ENCODE measurements at places on chromosomes 6 and 20.

- DNase-seq, result no peak
These were observed 190.9 kb downstream of the LAMA2 start for GRCh38 chr6:129073691-129074395.

DNA sequence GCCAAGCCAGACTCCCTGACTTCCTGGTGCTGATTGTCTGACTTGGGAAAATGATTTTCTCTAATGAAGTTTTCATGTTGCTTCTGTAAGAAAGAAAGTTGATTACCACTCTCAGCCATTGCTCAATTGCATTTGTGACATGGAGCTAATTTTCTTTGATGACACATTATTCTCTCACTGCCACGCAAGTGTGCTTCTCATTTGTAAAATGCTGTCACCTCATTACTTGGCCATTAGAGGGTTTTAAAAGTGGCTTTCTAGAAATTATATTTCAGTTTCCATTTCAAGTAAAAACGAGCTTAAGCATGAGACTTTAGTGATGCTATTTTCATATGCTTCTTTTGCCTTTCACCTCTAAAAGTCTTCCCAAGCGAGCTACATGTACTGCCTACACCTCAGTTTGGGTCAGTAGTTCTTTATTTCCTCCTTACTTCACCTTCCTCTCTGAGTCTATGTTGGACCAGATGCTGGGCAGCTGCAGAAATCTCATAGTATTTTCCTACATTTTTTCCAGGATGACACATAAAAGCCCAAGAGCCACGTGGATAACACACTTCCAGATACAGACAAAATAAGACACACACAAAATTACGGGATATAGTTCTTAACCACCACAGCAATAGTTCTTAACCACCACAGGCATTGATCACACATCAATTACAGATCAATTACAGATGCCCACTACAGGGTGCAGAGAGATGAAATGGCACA, 6.3 kb upstream of the FAM210B start:
- DNase-seq, result no peak

- DNase-seq, result no peak
These were observed 428.6 kb downstream of the HACE1 start for GRCh38 chr6:104431096-104431495.

DNA sequence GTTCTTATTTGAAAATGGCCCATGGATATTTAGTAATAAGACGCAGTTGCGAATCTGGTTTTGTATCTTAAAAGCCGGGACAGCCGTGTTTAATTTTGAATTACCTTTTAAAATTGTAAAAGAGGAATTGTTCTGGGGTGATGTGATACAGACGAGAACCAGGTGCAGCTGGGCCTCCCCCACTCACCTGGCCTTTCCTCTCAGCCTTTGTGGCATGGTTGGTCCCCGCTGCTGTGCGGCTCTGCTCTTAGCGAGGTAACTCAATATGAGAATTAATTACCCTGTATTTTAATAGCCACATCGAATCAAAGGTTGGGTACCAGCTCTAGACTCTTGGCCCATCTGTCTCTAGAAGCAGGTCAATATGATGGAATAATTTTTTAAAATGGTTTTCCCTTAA, 56.5 kb upstream of the DACT2 start:
- DNase-seq, result no peak

GRCh38 chr6:170106906-170107525, 183.9 kb downstream of the DLL1 start:
- no peak for DNase-seq

DNA sequence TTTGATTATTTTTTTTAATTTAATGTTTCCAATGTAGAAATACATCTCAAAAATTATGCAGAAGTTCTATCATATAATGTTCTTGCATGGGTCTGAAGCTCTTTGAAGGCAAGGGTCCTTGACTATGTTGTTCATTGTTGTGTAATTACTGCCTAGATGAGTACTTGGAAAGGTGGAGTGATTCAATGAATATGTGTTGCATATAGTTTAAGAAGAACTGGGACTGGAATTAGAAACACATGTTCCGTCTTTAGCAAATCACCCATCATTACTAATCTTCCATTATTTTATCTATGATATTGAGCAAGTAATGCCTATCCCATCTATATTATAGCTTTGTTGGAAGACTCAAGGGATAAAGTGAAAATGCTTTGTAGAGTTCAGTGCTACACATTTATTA, 147.3 kb downstream of the LAMA2 start:
- no peak for DNase-seq

GRCh38 chr6:158860279-158860865, 41.2 kb upstream of the EZR start:
- no peak for DNase-seq

- peak; percentile 92 for DNase-seq
These were observed 52.1 kb downstream of the PTPN1 start for GRCh38 chr20:50562262-50562701.

DNA sequence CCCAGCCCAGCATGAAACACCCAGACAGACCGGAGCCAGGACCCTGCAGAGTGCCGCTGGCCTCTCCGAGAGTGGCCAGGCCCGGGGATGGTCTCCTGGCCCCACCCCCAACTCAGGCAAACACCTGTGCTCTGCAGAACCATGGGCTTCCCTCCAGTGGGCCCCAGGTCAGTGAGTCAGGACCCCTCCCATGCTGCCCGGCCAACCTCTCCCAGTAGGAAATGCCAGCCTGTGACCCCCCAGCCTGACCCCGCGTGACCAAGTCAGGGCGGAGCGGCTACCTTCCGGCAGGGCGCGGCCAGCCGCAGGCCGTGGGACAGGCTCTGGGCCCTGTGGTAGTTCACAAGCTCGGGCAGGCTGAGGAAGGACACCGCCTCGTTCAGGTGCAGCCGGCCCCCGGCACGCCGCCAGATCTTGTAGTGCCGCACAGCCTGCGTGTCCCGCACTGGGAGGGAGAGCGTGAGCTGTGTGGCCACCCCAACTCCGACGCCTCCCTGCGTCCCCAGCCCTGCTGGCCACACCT, 3.2 kb downstream of the PTK6 start:
- DNase-seq, result no peak

GRCh38 chr6:170262489-170263088, 28.3 kb downstream of the DLL1 start:
- no peak for DNase-seq

DNA sequence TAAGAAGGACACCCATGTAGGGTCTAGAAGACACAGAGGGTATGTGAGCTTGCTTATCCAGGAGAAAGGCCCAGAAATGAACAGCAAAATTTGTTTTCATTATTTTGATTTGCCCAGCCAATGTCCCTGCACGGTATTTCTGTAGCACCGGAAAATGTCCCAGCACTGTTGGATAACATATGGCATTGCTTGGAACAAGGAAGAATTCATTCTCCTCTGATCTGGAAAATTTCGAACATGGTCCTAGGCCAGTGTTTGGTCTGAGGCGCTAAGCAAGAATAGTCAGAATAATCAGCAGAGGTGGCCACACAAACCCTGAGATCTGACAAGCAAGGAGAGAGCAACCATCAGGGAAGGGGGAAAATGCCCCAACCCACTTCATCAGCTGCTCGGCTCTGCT, 26.6 kb downstream of the ROS1 start:
- no peak for DNase-seq

DNA sequence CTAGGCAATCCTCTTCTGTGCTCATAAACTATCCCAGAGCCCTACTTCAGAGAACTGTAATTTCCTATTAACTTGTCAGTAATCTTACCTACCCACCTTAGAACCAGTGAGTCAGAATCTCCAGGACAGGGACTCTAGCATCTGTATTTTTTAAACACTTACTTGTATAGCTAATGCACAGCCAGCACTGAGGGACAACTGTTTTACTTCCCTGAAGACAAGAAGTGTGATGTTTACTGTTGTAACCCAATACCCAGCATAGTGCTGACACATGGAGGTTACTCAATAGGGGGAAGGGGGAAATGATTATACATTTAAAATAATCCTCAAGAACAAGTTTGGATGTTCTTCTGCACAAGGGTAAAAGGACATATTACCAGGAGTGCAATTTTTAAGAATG, 130.8 kb downstream of the BTBD9 start:
- DNase-seq, result no peak

DNA sequence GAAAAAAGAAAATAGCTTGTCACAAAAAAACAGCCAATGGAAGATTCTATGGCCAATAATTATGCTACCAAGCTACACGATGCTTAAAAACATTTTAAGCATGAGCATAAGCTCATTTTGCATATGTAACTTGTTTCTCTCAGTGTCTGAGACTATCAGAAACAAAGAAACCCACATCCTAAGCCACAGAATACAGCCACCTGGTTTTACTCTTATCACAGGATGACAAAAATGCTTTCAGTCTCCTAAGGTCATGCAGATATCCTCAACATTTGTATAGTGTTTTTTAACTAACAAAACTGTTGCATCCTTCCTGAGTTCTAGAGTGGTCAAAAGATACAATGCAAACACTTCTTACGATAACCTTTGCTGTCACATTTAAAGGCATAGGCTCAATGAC, 172.1 kb upstream of the RUNX2 start:
- DNase-seq, result no peak

GRCh38 chr20:61256365-61256764, 4.3 kb downstream of the CDH4 start:
- DNase-seq, result no peak

GRCh38 chr20:1417273-1417672, 24.4 kb upstream of the FKBP1A start:
- DNase-seq, result no peak

DNA sequence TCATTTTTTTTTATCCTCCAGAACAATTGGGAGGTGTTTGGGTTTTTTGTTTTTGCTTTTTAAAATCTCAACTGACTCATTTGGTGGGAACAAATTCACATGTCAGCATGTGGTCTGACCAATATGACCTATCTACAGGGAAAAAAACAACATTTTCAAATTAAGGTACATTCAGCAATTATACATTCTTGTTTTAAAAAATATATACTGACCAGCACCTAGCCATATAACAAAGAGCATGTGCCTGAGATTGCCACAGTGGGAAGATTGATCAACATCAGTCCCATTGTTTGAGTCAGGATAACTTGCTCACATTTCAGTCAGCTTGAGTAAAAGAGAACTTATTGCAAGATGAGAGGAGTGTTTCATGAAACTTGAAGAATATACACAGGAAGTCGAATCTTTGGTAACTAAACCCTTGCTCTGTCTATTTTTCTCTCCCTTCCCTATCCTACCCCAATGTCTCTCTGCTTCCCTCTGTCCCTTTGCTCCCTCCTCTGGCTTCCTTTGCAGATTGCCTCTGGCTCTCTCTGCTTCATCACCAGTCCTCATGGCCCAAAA, 163.2 kb upstream of the TAB2 start:
- DNase-seq, result no peak

DNA sequence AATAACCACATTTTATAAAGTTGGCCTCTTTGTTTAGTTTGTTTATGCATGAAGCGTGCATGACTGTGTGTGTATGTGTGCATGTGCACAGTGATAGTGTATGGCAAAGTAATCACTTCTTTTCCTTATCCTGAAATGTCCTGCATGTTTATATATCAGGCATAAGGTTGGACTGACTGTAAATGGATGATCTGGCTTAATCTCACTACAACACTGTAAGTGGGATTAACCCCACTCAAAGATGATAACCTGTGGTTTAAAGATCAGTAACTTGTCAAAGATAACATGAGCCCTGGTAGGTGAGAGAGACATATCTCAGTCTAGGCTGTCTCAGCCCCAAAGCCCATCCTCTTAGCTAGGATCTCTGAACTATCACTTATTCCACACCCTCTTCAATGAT, 376.6 kb upstream of the TSHZ2 start:
- DNase-seq, result no peak

DNA sequence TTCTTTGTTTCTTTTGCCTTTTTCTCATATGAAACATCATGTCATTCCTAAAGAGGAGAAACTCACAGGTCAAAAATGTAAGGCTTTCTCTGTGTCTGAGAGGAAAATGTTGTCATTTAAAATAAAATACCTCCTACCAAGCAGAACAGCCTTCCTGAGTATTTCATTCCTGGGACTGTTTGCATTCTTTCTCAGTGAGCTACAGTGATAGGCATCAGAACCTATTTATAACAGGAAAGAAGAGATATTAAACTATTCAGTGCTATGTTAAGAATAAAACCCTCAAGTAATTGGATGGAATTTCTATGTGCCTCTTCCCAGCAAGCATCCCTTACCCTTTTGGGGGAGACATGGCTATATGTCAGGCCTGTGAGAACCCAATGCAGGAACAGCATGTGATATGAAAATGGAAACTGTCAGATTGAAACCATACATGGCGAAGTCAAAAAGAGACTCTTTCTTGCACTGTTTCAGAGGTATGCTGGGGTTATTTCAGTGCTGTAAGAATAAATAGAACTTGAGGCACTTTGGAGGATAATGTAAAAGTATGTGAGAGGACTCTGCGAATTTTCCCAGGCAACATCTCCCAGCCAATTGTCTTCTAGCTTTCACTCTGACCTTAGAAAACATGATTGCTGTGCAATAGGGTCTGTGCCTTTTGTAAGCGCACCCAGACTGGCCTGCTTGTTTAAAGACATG, 133.8 kb upstream of the CCN2 start:
- no peak for DNase-seq

DNA sequence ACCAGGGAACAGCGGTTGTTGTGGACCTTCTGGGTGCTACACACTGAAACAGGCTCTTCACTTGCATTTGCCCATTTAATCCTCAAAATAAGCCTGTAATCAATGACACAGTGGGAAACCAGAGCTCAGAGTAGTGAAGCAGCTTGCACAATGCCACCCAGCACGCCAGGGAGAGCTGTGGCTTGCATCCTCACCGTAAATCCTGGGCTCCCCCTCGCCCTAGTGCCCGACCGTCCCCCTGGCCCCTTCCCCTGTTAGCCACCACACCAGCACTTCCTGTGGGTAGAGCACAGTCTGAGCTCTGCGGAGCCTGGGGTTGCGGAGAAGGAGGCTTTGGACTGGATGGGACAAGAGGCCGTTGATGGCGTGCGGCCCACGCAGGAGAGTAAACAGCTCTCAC, 14.5 kb downstream of the VSTM2L start:
- no peak for DNase-seq

GRCh38 chr20:35462351-35462750, 7.0 kb downstream of the CEP250 start:
- DNase-seq, result peak; percentile 23

DNA sequence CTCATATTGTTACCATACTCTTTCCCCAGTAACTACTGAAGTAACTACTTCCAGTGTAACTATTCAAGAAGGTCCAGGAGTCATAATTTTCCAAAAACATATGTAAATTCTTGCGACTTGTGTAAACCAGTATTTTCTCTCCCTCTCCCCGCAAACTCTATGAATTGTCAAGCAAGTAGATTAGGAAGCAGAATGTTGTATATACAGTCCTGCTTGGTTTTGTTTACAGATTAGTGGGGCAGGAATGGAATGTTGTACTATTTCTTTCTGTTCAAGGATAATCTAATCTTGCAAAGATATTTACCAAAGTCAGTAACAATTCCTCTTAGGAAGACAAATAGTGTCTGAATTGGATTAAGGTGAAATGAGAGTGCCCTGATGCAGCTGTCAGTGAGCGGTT, 234.9 kb upstream of the PLN start:
- DNase-seq, result no peak
